ENCODE measurements at places on chromosomes 4 and X. TPM values are rescaled to one million over a fixed set of nuclear protein-coding genes. Genes with fewer than 3 reads are reported as not detected.

The SUPT20HL2 gene
- not detected for total RNA-seq

The MTTP gene
- not detected for total RNA-seq

The RAB9B gene
- total RNA-seq, result 0.64 TPM

The ITIH6 gene
- total RNA-seq, result not detected

The GAGE13 gene
- total RNA-seq, result not detected

The ZNF41 gene
- total RNA-seq, result 10.9 TPM

The STK32B gene
- total RNA-seq, result not detected

The IGSF1 gene
- total RNA-seq, result not detected

The PFKFB1 gene
- total RNA-seq, result 0.15 TPM

The TRIM60 gene
- not detected for total RNA-seq

The LPAR4 gene
- not detected for total RNA-seq

The XAGE1A gene
- not detected for total RNA-seq

The GRK4 gene
- 4.0 TPM for total RNA-seq

The MAP3K15 gene
- 0.15 TPM for total RNA-seq

The BST1 gene
- 0.88 TPM for total RNA-seq

The KCNIP4 gene
- not detected for total RNA-seq

The TLR6 gene
- total RNA-seq, result 6.7 TPM

The PCYT1B gene
- total RNA-seq, result 0.20 TPM
